Left kidney (tissue), 8 donors: ENCODE measurements at places on chromosomes 5 and 9. TPM values are rescaled to one million over a fixed set of nuclear protein-coding genes. Genes with fewer than 3 reads are reported as not detected.

MELK gene
- 32.7 TPM for polyA plus RNA-seq

SARDH gene
- 9.6 TPM for polyA plus RNA-seq

PCDHGB3 gene
- 2.8 TPM for polyA plus RNA-seq

SMC5 gene
- 71.6 TPM for polyA plus RNA-seq

GRCh38 chr5:179732918-179733771, 523 bp downstream of the MAML1 start:
- peak; percentile 33 for DNase-seq

- DNase-seq = no peak
These were observed 18.0 kb upstream of the CDC23 start for GRCh38 chr5:138230981-138231589.

DNA sequence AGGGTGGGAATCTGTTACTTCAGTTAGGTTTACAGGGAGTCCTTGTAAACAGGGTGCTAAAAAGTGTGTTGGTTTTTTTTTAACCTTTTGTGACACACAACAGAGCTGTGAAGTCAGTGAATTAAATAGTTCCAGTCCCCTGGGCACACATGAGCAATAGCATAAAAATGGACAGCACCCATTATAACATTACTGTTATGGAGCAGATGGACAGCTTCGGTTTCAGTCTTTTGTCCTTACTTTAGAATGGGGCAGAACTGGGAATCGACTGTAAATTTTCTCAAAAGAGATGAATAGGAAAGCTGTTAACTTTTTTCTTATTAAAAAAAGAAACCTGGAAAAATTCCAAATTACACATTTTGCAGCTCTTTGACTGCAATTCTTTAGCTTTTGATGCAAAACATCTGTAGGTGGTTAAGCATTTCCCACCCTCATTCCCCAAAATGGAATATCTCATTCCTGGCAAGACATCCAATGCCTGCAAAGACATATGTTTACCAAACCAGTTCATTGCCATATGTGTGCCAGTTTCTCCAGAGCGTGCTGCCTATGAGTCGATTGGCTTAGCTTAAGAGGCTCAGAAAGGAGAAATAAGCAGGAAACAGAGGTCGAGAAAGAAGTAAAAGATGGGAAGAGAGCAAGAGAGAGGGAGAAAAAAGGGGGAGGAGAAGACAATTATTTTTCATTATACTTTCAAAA, 212.3 kb upstream of the TMEM161B start:
- no peak for DNase-seq

GRCh38 chr5:144276034-144276822, 105.6 kb downstream of the KCTD16 start:
- no peak for DNase-seq

- DNase-seq = no peak
These were observed 11.2 kb upstream of the CXXC5 start for GRCh38 chr5:139636975-139637408.

- no peak for DNase-seq
These were observed 6.8 kb downstream of the KDM4C start for GRCh38 chr9:6764523-6764922.

DNA sequence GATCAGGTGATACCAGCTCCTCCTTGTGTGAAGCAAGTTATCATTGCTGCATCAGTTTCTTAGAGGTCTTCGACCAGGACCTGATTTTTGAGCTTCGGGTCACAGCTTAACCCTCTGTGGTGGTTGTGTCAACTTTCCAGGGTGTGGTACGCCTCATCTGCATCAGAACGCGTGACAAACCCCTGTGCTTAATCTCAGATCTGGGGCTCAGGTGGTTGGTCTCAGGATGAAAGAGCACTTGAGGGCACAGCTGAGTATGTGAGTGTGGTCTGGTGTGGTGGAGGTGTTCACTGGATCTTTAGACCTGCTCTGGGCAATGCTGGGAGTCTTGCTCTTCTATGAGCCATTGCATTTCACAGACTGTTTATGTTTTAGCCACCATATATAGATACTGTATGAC, 64.1 kb downstream of the OSTF1 start:
- no peak for DNase-seq

GRCh38 chr5:172350212-172351181, 66.9 kb upstream of the UBTD2 start:
- no peak for DNase-seq

GRCh38 chr9:8268216-8268878, 468.8 kb upstream of the DMAC1 start:
- DNase-seq = no peak

GRCh38 chr9:137764171-137764671, 113.4 kb upstream of the CACNA1B start:
- DNase-seq = no peak
